Stimulated activated CD4-positive, alpha-beta T cell treated with anti-CD3 and anti-CD28 coated beads, Interleukin-4, amount 100 ng/mL, for 48 hours (primary cell): ENCODE measurements at places on chromosomes 1 and 21.

- no peak for DNase-seq
Observed at GRCh38 chr1:15623435-15623834, 6.2 kb downstream of the DDI2 start.

GRCh38 chr1:25634066-25634465 lies 17.5 kb downstream of the MAN1C1 start:
- DNase-seq: no peak

GRCh38 chr1:184088037-184088436 lies 36.5 kb downstream of the TSEN15 start:
- no peak for DNase-seq

- no peak for DNase-seq
Observed at GRCh38 chr1:98669355-98670296, 8.1 kb downstream of the SNX7 start.

- peak; percentile 43 for DNase-seq
Observed at GRCh38 chr1:16905110-16905867, 9.5 kb downstream of the RNU1-2 start.

DNA sequence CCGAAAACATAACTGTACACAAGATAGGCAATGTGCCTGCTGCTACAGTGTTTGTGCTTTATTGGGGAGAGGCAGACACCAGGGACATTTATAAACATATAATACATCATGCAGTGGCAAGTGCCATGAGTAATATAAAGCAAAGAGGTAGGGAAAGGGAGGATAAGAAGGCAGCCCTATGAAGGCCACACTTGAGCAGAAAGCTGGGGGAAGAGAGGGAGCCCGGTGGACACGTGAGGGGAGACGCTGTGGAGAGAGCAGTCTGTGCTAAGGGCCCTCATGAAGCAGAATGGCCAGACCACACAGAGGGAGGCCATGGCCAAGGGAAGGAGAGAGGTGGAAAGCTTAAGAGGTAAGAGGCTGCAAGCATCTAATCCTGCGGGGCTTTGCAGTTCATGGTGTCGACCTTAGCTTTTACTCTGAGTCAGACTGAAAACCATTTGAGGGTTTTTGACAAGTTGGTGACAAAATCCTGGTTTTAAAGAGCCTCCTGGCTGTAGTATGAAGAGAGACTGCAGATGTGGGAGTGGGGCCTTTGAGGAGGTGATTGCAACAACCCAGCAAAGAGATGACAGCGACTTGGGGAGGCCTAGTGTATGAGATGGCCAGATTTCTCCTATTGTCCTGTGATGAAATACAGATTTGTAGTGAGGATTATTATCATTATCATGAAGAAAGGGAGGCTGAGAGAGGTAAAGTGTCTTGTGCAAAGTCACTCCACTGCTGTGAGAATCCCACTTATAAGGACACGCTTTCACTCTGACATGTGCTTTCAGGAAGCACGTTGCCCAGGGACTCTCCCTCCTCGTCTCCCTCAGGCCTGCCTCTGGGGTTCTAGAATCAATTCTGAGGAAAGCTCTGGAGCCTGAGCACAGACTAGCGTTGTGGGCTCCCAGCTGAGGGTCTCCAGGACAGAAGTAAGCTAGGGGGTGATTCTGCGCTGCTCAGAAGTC lies 192.9 kb downstream of the RHOU start:
- peak; percentile 9 for DNase-seq

DNA sequence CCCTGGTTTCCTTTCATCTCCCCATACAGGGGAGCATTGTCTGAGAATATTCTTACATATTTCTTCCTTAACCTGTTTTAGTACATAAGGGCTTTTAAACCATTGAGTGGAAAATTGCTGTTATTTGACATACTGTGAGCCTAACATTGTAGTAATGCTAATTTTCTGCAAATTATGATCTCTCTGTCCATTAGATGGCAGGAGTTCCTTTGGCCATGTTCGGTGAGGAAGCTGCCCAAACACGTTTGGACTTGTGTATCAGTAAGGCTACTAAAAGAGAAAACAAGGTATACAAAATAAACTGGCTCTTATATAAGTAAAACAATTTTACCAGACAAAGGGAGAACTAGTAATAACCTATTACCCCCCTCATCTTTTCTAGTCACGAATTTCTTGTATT lies 29.2 kb downstream of the CDC7 start:
- no peak for DNase-seq

GRCh38 chr1:109910123-109910962 lies at the start of gene CSF1:
TSS of gene CSF1 (plus strand) at chr1:109910849. CDS start at chr1:109911024, 175 bp downstream.
- peak; percentile 51 for DNase-seq

DNA sequence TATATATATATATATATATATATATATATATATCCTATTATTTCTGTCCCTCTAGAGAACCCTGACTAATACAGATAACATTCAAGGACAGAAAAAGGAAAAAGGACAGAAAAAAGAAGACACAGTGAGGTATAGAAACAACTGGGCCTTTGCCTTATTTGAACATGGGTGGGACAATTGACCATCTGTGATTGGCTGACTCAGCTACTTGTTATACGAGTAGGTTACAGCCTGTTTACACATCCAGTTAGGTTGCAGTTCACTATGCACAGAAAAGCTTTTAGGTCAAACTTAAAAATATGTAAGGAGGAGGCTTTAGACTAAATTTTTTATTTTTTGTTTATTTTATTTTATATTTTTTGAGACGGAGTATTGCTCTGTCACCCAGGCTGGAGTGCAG lies 39.8 kb upstream of the RGS8 start:
- DNase-seq: no peak

- no peak for DNase-seq
Observed at GRCh38 chr1:116861137-116861536, 48.6 kb upstream of the PTGFRN start.

- DNase-seq: no peak
Observed at GRCh38 chr21:34576041-34576511, 38.8 kb downstream of the RCAN1 start.

- no peak for DNase-seq
Observed at GRCh38 chr1:86960548-86960947, 46.1 kb downstream of the HS2ST1 start.

- no peak for DNase-seq
Observed at GRCh38 chr1:77230051-77230450, 10.8 kb upstream of the PIGK start.

DNA sequence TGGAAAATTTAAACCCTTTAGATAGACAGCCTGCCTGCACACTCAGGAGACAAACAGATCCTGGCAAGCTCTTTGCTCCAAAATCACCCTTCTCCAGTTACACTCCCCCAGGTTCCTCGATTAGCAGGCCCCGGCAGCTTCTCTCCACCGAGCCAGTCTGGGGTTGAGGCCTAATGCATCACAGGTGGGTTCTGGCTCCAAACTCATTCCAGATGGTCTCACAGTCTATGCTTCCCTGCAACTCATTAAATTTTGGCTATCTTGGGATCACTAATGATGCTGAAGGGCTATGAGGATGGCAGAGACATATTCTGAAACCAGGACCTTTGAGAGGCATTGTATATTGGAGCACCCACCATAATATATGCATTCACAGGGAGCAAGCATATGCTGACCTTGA lies 559.8 kb upstream of the USP24 start:
- no peak for DNase-seq

DNA sequence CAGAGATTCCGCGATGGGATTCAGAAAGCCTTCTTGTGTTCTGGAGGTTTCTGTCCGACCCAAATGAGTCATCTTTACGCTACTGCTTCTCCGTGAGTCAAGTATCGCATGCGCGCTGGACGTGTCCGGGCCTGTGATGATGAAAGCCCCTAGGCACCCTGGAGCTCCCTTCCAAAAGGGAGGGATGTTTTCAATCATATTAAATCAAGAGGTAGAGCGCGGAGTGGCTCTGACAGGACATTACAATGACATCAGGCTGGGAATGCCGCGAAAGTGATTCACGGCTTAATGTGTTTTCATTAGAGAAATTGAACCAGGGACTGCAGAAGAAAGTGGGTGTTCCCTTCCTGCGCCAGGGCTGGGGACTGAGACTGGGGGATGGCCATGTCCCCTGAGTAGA lies 48.5 kb downstream of the AJAP1 start:
- DNase-seq: no peak

DNA sequence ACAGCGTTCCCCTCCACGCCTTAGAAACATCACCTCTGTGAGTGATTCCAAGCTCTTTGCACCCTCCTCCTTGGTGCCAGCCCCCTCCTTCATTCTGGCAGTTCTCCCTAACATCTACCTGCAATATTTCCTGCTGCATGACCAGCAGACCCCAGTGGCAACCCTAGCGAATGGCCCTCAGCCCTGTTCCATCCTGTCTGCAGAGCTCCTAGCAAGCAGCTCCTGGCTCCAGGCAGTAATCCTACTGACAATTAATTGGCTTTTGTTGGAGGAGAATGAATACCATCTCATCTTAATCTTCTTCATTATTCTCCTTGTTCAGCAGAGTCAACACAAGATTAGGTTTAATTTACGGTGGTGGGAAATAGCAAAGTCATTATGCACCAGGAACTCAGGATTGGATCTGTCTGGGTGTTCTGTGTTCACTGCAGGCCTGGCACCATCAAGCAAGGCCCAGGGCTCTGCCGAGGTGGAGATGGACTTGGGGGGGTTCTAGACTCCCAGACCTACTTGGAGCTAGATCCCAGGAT lies 12.4 kb downstream of the FBXO2 start:
- no peak for DNase-seq

DNA sequence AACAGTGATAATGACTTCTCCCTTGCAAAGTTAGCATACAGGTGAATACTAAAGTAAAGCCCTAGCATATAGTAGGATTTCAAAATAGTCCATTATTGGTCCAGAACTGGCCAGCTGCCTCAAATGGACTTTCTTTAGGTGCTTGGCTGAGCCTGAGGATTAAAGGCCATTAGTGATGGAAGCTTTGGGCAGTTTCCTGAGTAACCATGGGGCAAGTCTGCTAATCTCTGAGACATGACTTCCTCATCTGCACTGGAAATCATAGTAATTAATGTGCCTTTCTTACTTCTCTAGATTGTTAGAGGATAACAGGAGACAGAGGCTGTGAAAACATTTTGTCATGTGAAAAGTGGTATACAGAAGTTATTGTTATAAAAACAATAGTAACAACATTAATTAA lies 156.5 kb upstream of the UBE2U start:
- no peak for DNase-seq

DNA sequence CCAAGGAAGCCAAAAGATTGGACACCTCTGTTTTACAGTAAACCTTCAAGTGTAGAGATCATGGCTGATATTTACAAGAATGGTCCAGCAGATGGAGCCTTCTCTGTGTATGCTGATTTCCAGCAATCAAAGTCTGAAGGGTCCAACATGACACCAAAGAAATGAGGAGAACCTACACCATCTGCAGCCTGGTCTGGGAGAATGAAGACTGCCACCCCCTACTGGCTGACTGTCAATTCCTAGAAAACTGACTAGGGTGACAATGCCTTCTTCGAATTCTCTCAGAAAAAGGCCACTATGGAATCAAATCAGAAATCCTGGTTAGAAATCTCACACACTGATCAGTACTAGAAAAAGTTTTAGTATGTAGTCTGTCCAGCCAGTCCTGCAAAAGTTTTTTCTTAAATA lies 83.3 kb downstream of the CDC42BPA start:
- DNase-seq: no peak
